Thymus (tissue), 14 donors: ENCODE measurements at places on chromosomes 13 and 19.

GRCh38 chr19:12985049-12985776, 10.1 kb upstream of the NFIX start:
- no peak for DNase-seq

- no peak for DNase-seq
These were observed 264.1 kb downstream of the NDFIP2 start for GRCh38 chr13:79745081-79745480.

DNA sequence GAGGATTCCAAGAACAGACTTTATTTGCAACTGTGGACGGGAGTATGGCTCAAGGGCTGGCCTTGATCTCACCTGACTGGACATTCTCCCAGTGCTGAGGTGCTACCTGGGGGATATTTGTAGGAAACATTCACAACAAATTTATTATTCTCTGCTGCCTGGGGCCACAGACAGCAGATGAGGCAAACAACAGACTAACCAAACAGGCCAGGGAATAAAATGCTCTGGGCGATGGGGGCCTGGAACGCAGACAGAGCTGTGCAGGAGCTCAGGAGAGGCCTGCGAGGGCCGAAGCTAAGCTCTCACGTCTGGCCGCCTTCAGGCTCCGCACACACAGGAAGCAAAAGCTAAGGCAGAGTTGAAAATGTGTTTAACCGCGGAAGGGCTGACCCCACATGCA, 7.8 kb downstream of the PLPP2 start:
- no peak for DNase-seq

DNA sequence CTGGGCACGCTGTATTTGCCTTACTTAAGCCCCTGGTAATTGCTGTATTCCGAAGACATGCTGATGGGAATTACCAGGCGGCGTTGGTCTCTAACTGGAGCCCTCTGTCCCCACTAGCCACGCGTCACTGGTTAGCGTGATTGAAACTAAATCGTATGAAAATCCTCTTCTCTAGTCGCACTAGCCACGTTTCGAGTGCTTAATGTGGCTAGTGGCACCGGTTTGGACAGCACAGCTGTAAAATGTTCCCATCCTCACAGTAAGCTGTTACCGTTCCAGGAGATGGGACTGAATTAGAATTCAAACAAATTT, 676 bp downstream of the BRCA2 start:
- no peak for DNase-seq

GRCh38 chr19:33885236-33885635, 88.6 kb downstream of the KCTD15 start:
- no peak for DNase-seq

GRCh38 chr19:35247526-35248309, 1.1 kb upstream of the LSR start:
- no peak for DNase-seq

- DNase-seq: no peak
These were observed 9.2 kb downstream of the PAN3 start for GRCh38 chr13:28147495-28147894.

DNA sequence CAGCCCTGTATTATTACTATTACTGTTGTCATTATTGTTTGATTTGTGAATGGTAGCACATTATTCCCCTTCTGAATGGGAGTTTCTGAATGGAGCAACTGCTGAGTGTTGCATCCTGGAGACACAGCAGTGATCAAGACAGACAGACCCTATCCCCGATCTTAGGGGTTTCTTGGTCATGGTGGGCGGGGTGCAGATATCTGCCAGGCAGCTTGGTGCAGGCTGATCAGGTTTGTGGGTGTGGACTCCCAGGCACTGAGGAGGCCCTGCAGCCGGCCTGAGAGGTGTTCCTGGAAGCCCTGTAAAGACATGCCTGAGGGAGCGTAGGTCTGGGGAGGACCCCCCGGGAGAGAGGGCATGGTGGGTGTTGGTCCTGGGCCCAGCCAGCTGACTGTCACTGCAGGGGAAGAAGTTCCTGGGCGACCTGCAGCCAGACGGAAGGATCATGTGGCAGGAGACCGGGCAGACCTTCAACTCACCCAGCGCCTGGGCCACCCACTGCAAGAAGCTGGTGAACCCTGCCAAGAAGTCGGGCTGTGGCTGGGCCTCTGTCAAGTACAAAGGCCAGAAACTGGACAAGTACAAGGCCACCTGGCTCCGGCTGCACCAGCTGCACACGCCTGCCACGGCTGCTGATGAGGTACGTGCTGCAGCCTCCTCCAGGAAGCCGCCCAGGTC, 2.1 kb downstream of the MPND start:
- DNase-seq: no peak

GRCh38 chr13:20209948-20210347, 17.2 kb upstream of the GJB2 start:
- DNase-seq: no peak

DNA sequence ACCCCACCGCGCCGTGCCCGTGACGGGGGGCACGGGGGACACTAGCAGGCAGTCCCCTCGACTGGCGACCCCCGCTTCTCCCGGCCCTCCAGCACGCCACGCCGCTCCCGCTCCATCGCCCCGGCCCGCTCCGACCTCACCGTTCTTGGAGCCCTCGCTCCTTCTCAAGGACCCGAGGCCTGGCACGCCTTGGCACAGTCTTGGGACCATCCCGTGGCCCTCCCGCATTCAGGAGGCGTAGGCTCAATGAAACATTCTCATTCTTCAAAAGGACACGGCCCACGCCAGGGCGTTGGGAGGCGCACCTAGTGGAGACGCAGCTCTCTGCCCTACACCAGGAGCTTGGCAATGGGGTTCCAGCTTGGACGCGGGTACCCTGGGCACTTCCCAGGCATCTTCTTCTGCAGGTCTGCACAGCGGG, 473 bp upstream of the CERS1 start:
- DNase-seq: no peak

DNA sequence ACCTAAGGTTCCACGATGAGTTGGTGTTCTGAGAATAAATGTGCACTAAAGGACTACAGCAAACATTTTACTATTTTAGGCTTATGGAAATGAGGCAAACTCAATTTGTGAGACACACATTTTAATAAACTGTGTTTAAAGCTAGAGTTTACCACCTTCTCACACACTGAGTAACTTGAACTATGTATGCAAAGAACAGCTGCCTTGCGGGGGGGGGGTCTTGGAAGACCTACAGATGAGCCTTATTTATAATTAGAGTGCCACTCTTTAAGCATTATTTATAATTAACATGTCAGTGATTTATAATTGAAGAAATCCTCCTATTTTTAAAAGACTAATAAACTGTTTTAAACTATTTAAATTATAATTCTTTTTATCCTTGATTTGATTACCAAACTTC, 300.4 kb downstream of the DLEU7 start:
- no peak for DNase-seq

DNA sequence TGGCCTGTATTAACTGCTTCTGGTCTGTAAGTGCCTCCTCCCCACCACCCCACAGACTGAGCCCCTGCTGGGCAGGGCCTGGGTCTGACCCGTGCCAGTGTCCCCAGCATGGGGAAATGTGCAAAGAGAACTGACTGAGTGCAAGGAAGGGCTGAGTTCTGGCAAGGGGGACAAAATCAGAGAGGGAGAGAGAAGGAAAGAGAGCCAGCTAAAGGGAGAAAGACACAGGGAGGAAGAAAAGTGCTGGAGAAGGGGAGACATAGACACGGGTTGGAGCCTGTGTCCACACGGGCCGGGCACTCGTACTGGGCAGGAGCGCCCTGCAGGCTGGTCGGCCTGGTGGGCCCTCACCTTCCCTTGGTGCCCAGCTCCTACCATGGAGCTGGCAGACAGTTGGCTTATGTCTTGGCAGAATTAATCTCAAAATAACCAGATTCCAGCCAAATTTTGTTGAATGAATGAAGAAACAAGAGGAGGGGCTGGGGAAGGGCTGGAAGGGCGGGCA, 1.2 kb downstream of the NKG7 start:
- no peak for DNase-seq

- DNase-seq: no peak
These were observed 48.5 kb upstream of the KL start for GRCh38 chr13:32967584-32968182.

DNA sequence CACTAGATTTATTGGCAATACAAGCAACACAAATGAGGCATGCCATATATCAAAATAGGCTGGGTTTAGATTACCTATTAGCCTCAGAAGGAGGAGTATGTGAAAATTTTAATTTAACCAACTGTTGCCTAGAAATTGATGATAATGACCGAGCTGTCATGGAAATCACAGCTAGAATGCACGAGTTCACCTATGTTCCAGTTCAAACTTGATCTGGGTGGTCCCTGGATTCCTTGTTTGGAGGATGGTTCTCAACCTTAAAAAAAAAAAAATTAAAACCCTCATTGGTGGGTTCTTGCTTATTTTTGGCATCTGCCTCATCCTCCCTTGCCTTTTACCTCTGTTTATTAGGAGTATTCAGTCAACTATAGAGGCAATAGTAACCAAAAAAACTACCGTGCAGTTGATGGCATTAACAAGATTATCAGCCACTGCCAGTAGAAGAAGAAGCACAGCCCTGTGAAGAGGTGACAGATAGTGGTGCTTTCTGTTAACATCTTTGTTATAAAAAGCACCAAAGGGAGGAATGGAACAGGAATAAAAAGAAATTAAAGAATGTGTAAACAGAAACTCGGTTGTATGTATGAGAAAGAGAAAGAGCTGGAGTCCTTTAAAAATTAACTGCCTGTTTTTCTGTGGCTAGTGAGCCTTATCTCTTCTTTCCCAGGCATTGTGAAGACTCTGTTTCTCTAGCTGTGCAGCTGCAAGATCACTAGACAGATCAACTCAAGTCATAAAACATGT, 106.4 kb downstream of the ZNF429 start:
- no peak for DNase-seq
